ENCODE measurements at places on chromosomes 11 and 22.

DNA sequence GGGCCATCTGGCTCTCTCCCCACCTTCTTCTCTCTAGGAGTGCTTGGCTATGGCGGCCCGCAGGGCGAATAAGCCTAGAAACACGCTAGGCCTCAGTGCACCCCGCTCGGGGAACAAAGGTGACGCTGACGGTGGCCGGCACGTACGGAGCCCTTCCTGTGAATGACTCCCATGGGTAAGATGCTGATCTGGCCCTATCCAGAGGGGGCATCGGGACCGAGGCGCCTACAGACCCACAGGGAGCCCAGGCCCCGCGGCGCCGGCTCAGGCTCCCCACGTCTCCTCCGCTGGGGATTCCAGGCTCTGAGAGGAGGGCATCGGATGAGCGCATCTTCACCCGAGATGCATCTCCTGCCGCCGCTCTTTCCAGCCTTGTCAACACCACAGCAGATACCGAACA lies 31.4 kb upstream of the TESMIN start:
- DNase-seq: no peak

DNA sequence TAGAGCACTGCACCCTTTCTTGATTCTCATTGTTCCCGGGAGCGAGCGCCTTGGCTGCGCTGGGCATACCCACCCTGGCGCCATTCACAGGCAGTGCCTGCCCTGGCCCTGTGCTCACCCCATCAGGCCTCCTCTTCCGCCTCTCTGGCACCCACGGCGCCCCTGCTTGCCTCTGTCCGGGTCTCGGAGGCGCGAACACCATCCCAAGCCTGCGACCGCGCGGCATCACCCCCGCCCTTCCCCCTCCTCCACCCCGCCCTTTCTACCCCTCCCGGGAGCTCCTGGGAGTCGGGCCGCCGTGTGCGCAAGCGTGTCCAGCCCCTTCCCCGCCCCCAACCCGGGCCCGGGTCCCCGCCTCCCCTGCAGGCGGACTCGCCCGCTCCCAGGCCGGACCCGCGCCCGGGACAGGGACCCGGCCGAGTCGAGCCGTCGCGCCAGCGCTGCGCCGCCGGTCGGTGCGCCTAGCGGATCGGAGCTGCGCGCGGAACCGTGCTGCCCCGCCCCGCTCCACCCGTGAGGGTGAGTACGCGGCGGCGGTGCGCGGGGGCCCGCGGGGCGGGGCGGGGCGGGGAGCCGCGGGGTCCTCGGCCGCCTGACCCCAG lies at the start of gene ST3GAL4:
ST3GAL4 (plus strand) TSS at position 363 of the 602 bp plus-strand sequence. CDS start 50,470 bp downstream, outside the sequence.
- peak; percentile 37 for DNase-seq

GRCh38 chr22:27546157-27546935 lies 255.2 kb downstream of the MN1 start:
- DNase-seq: no peak

GRCh38 chr11:67307545-67308001 lies 4.2 kb downstream of the SSH3 start:
- DNase-seq: no peak

GRCh38 chr11:112382561-112382960 lies 121.9 kb upstream of the PLET1 start:
- no peak for DNase-seq

- DNase-seq: no peak
Measured at GRCh38 chr11:123168955-123169484, 26.0 kb downstream of the CLMP start.

DNA sequence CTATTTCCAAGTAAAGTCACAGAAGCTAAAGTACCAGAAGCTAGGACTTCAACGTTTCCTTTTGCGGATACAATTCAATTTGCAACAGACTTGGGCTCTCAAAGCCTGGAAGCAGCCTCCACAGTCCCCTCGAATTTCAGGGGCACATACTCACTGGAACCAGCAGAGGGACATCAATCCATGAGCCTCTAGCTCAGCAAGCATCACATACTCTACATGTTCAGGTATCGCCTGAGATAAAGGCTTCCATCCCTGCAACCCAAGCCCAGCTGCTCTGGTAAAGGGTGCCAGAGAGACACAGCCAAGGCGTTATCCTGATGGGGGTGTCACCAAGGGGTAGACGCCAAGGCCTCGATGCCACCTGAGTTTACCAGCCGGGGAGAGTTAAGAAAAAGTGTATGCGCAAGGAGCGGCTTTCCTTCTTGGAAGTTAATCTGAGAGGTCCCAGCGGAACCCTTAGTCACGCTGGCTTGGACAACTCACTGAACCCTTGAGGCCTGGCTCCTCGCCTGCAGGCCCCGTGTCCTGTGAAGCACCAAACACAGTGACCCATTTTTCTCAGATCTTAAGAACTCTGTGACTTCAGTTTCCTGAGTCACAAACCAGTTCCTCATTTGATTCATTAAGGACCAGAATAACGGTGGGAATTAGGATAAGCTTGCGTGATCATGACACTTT lies 13.0 kb downstream of the LTO1 start:
- DNase-seq: no peak

GRCh38 chr11:8084352-8084751 lies 3.3 kb downstream of the TUB start:
- DNase-seq: no peak

- DNase-seq: no peak
Measured at GRCh38 chr11:29734287-29734686, 282.5 kb downstream of the KCNA4 start.

- DNase-seq: no peak
Measured at GRCh38 chr22:21451545-21452520, 15.4 kb upstream of the TMEM191C start.

- DNase-seq: no peak
Measured at GRCh38 chr11:94310191-94310875, 6.0 kb downstream of the IZUMO1R start.

- no peak for DNase-seq
Measured at GRCh38 chr11:111179184-111179910, 66.2 kb upstream of the POU2AF2 start.

DNA sequence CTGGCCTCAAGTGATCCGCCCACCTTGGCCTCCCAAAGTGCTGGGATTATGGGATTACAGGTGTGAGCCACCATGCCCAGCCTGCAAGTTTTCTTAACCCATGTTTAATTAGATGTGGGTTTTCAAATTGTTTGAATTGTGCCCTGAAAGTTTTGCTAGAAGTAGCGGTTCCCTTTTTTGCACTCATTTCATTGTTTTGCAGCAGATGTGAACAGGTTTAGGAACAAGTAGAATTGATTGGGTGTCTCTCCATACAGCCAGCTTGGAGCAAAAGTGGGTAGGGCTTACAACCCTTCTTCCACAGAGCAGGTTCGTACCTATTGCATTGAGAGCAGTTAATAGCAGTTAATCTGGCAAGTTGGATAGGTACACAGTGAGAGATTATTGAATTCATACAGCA lies 16.1 kb downstream of the EWSR1 start:
- no peak for DNase-seq

- no peak for DNase-seq
Measured at GRCh38 chr11:105577641-105578040, 32.2 kb upstream of the GRIA4 start.

DNA sequence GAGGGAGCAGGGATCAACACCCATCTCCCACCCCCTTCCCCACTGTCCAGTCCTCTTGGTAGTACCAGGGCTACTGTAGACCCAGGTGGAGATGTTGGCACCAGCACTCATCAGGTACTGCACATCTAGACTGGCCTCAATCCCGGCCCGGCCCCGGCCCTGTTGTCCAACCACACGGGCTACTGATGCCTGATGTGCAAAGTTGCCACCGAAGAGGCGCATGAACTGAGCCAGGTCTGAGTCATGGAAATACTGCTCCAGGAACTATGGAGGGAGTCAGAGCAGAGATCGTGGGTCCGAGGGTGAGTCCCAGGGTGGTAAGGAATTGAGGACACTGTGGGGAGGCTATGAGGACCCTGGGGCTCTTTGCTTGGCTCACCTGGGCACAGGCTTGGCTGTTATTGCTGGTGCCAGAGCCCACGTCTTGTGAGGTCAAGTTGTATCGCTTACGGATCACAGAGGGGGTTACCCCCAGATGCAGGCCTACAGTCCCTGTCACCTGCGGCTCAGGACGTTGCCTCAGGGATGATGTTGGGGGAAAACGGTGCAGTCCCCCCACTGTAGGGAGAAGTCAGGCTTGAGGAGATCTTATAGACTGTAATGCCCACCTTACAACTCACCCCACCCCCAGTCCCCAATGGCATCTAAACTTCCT lies 2.5 kb downstream of the TPP1 start:
- DNase-seq: no peak

DNA sequence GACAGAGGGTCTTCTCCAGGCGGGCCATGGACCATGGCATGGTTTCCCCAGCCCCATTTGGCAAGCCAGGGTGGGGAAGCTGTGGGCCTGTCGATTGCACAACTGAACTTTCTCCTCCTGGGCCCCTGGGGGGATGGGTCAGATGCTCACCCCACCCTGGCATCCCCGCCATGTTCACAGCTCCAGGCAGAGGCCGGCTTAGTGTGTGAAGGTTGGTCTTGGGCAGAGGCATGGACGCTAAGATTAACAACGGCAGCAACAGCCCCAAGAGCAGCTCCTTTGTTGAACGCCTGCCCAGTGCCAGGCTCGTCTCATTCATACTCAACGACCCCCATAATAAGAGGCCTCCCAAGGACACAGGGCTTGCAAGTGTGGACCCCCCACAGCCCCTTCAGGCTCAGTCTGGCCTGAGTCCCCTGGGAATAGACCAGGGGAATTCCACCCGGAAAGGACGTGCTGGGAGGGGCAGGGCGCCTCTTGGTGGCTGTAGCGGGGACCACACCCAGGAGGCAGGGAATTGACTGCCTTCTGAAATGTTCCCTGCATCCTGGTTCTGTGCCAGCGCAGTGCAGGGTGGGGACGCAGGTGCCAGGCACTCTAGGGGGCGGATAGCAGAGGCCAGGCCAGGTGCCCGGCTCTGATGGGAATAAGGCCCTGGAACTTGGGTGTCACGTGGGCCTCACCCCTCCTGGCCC lies 8.3 kb downstream of the TSPO start:
- DNase-seq: no peak

DNA sequence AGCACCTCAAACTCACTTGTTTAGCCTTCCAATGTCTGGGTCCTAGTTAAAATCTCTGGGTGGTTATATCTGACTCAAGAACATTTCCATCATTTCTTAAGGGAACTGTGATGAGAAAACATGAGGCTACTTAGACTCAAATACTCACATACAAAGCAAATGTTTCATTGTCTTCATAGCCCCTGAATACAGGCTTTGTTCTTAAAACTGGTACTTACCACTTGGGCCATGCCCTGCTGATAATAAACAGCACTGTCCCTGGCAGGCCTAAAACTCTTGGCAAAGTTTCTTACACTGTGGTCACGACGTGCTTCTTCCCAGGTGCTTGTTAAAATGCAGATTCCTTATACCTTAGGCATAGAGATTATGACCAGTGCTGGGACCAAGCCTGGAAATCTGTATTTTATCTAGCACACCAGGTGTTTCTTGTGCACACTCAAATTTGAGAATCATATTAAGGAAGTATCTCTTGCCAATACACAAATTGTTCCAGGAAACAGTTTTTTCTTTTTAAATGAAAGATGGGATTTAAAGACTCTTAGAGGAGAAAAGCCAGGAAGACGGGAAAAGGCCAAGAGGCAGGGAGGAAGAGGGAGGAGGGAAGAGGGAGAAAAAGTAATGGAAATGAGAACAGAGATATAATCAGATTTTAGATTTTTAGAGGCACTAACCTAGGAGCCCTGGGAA lies 287.9 kb upstream of the MPPED2 start:
- no peak for DNase-seq

DNA sequence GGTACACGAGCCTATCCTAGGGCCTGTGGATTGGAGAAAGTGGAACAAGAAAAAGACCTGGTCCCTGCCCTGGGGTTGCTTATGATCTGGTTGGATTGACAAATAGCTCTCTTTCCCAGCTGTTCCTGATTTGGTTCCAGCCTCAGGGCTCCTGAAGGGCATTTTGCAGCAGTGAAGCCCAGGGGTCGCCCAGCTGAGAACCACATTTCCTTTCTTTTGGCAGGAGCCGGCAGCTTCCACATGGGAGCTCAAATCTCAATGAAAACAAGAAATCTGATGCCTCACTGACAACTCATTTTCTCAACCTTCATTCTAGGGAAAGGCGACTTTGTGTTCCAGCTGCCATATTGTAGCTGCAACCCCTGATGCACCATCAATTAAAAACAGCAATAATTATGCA lies 140.6 kb upstream of the CADM1 start:
- DNase-seq: no peak

- peak; percentile 48 for DNase-seq
Measured at GRCh38 chr11:112280268-112281126, 19.8 kb upstream of the PLET1 start.

DNA sequence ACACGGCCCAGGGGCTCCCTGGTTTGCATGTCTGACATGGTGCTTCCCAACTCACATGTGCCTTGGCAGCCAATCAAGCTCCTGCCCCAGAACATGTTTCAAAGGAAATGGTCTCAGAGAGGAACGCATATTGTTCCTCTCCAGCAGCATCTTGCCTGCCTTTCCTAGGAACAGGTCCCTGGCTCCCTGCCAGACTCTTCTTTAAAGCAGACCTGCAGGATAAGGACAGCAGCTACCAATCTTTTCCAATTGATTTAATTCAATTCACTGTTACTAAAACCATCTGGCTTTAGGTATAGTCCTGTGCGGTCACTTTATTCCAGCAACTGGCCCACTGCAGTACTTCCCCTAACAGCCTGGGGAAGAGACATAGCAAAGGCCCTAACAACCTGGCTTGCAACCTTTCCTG lies 79.9 kb downstream of the AMBRA1 start:
- no peak for DNase-seq

DNA sequence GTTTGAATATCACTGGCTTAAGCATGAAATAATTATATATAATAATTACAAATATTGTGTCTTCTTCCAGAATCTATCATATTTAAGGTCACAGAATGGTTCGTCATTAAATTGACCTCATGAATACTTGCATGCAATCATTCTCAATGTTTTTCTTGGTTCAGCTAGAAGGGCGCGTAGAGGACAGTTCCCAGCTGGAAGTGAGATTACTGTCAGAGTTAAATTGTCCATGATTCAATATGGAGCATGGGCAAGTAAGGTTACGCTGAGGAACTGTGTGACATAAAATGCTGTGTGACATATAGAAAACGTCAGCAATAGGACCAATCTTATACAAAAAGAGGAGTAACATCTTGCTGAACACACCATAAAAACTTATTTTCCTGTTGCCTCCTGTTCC lies 2423.5 kb upstream of the RAG2 start:
- DNase-seq: no peak

Measured in stimulated activated CD4-positive, alpha-beta T cell treated with anti-CD3 and anti-CD28 coated beads, TNF-alpha, amount 100 ng/mL, for 24 hours (primary cell).